Activated T-helper 2 cell treated with anti-CD3 and anti-CD28 coated beads, Interferon-gamma antibody, Interleukin-2, Interleukin-4, amounts not matched to agents 10 μg/mL and 5 μg/mL and 100 μg/mL, durations not matched to agents 14 hours and 24 hours and 36 hours (primary cell): ENCODE measurements at places on chromosomes 5 and 9. TPM values are rescaled to one million over a fixed set of nuclear protein-coding genes. Genes with fewer than 3 reads are reported as not detected.
A peak's percentile ranks its signal among the peaks of the same experiment; 100 is the strongest.

DNA sequence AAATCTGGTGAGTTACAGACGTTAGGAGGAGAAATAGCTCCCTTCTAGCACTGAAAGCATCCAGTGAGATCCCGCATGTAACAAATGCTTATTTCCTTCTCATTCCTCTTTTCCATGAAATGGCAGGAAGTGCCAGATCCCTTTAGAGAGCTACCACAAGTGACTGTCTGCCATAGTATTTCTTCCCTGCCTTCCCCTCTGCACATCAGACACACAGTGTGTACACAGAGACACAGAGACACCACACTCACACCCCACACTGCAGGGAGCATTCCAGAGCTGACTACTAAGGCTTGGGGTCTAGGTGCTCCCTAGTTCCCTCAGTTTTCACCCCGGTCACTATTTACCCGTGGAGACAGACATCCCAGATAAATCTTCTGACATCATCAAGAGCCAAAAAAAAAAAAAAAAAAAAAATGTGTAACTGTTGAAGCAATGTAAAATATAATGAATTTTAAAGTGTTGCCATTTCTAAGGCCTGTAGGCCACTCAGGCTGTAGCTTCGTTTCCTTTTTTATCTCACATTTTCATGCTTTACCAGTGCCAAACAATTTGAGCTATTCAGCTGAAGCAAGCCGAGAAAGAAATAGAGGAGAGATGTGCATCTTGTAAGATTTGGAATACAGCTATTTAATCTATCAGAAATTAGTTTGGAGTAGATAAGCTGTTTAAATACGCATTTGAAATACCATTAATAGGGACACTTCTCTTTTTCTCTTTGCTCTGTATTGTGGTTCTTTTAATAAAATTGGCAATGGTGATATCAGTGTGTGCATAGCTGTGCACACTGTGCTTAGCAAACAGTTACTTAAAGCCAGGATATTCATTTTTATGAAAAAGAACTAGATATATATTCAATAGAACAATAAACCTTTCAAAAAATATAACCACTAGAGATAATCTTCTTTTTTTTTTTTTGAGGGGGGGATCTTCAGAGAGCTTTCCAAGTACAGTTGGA lies 405.5 kb downstream of the PDE4D start:
- H3K27ac ChIP-seq: no peak overlapping the region
- H3K4me3 ChIP-seq: no peak overlapping the region
- DNase-seq: no peak

Gene PCDH12
- total RNA-seq: 1.1 and 1.3 TPM in 2 replicates

DNA sequence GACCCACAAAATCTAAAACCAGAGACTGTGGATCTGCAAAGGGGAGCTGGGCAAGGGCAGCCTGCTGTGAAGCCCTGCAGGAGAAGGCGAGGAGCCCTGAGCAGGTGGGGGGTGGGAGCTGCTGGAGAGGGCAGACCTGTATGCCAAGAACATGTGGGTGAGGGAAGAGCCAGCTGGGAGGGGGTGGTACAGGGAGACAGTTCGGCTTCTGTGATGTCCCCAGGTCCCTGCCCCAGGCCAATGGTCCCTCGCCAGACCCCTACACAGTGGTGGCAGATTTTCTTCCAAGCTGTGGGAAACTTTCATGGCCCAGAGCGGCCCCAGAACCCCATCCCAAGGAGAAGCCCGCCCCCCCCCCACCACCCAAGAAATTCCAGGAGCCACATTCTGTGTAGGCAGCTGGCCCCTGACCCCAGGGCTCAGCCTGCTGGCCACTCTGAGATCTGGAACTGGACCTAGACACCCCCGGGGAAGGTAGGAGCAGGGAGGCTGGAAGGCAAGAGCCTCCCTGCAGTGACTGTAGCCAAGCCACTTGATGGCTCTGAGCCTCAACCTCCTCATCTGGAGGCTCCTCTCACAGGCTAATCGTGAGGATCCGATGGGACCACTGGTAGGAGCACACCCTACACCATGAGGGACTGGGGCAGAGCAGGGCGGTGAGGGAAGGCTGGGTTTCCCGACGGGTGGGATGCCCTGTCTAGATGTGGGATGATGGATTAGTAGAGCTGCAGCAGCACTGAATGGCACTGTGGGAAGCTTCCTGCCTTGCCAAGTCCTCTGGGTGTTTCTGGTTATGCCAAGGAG lies 22.6 kb upstream of the CSF1R start:
- no peaks in the 10 kb centered on the region for H3K4me1 ChIP-seq
- no peak overlapping the region for H3K4me3 ChIP-seq
- DNase-seq: no peak
- peaks cover 12% of the 10 kb centered on the region for H3K27me3 ChIP-seq
- H3K36me3 ChIP-seq: no peaks in the 10 kb centered on the region

DNA sequence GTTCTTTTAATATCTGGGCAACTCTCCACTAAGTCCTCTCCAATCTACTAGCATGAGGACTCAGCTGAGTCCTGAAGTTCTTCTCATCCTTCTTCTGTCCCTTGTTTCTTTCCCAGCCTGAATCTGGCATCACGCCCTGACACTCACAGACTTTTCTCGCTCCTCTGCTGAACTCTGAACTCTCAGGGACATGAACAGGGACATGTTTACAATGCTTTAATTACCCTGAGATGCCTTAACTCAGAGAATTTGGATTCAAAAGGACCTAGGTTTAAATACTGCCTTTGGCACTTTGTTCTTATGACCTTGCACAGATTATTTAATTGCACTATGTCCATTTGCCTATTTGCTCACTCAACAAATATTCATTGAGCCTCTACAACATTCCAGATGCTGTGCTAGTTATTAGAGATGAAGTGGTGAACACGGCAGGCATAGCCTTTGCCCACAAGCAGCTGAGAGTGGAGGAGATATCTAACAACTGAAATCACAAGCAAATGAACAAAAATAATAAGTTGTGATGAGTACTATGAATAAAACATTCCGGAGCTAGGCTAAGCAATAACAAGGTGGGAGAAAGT lies 106.0 kb downstream of the ADRB2 start:
- no peak overlapping the region for H3K4me3 ChIP-seq
- DNase-seq: no peak
- H3K27me3 ChIP-seq: peaks cover 2% of the 10 kb centered on the region
- no peaks in the 10 kb centered on the region for H3K36me3 ChIP-seq
- no peak overlapping the region for H3K27ac ChIP-seq

DNA sequence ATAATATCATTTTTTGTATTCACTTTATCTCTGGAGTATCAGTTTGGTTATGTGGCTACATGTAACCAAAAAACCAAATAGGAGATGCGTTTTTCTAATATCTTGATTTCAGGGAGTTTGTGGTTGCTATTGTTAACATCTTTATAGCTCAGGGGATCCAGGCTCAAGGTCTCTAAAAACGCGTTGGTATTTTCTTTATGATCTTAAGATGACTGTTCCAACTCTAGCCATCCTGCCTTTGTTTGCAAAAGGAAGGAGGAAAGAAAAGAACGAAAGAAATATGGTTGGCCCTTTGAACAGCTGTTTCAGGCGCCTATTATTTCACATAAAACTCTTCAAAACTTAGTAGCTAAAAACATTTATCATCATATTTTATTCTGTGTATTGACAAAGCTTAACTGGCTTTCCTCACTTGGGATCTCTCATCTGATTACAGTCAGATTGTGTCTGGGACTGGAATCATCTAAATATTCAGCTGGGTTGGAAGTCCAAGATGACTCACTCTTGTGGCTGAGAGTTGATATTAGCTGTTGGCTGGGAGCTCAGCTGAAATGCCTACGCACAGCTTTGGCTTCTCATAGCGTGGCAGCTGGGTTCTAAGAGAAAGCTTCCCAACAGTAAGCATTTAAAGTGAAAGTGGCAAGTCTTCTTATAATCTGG lies 60.1 kb downstream of the FAM174A start:
- no peak for DNase-seq
- H3K4me1 ChIP-seq: peaks cover 6% of the 10 kb centered on the region
- peaks cover 15% of the 10 kb centered on the region for H3K27me3 ChIP-seq
- H3K36me3 ChIP-seq: no peaks in the 10 kb centered on the region
- H3K4me3 ChIP-seq: no peak overlapping the region

Gene IL4
- total RNA-seq: 21.6 and 25.8 TPM in 2 replicates

DNA sequence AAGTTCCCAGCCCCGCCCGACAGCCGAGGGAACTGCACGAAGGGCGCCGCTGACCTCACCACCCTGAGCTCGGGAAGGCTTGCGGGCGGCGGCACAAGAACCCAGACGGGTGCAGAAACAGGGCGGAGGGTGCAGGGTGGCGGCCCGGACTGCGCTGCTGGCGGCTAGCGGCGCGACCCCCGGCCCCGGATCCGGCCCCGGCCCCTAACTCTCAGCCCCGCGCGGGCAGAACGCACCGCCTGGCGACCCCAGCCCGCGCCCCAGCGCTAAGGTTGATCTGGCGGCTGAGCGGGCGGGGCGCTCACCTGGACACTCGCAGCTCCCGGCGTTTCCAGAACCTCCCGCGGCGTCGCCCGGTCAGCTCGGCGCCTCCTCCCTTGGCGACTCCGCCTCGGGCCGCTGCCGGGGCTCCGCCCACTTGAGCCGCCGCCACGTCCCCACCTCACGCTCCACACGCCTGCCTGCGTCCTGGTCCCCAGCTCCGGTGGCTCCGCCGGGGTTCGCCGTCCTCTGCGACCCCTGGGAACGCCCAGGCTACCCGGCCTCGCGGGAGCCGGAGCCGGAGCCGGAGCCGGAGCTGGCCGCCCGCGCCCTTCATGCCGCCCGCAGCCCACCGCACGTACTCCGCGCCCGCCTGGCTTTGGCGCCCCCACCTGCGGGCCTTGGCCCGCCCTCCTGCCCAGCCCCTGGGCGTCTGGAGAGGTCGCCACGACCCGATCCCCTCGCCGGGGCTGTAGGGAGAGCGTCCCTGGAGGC lies at the start of gene P4HA2:
Gene P4HA2, minus strand, starts transcription at position 369 of the 756 bp plus-strand sequence. CDS start 9,227 bp downstream, outside the sequence.
- peaks cover 12% of the 10 kb centered on the region for H3K27me3 ChIP-seq
- DNase-seq: peak; percentile 40
- H3K4me3 ChIP-seq: peak within 1 kb of the TSS; percentile 76
- H3K4me1 ChIP-seq: peaks cover 56% of the 10 kb centered on the region

GRCh38 chr5:72499090-72499489 lies 8.1 kb downstream of the ZNF366 start:
- H3K27me3 ChIP-seq: peaks cover 23% of the 10 kb centered on the region
- no peaks in the 10 kb centered on the region for H3K4me1 ChIP-seq

Gene ATOSB
- total RNA-seq: 7.0 and 7.3 TPM in 2 replicates

GRCh38 chr5:111574311-111574710 lies 62.0 kb upstream of the STARD4 start:
- DNase-seq: no peak
- H3K27ac ChIP-seq: no peak overlapping the region
- H3K27me3 ChIP-seq: no peaks in the 10 kb centered on the region
- H3K4me1 ChIP-seq: peaks cover 2% of the 10 kb centered on the region
- no peak overlapping the region for H3K4me3 ChIP-seq

GRCh38 chr9:29865764-29866313 lies 2292.6 kb upstream of the C9orf72 start:
- no peak overlapping the region for H3K4me3 ChIP-seq
- DNase-seq: no peak
- H3K27me3 ChIP-seq: no peaks in the 10 kb centered on the region
- no peaks in the 10 kb centered on the region for H3K36me3 ChIP-seq
- no peak overlapping the region for H3K27ac ChIP-seq
- H3K4me1 ChIP-seq: no peaks in the 10 kb centered on the region

GRCh38 chr9:134892221-134892620 lies 11.6 kb downstream of the FCN2 start:
- no peaks in the 10 kb centered on the region for H3K4me1 ChIP-seq
- no peaks in the 10 kb centered on the region for H3K36me3 ChIP-seq
- no peaks in the 10 kb centered on the region for H3K27me3 ChIP-seq
- no peak overlapping the region for H3K4me3 ChIP-seq
- DNase-seq: no peak

GRCh38 chr9:125701351-125701750 lies 5.7 kb downstream of the MAPKAP1 start:
- H3K4me3 ChIP-seq: no peak overlapping the region
- no peak for DNase-seq
- H3K36me3 ChIP-seq: peaks cover 29% of the 10 kb centered on the region
- H3K27me3 ChIP-seq: no peaks in the 10 kb centered on the region
